ENCODE measurements at places on chromosomes 16 and 17.

DNA sequence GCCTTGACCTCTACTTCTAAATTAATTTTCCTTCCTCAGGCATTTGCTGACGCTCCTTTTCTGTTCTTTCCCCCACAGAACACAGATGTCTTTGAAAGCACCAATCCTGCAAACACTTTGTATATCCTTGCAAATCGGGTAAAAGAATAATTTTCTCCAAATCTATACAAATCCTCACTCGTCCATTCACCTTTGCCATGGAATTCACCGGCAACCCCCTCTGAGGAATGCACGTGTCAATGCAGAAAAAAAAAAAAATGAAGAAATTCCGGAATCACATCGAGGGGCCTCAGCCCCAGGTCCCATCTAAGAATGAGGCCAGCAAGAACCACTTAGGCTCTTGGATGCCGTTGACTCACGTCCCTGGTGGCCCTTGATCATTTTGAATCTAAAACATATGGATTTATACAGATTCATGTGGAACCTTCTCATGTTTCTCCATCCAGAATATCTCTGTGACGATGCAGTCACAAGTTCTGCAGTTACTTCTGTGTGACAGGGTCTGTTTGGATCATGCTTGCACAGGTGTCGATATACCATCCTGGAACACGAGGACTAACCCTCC is 136.9 kb downstream of the RBFOX3 start:
- no peak for DNase-seq

- DNase-seq = no peak
Observed at GRCh38 chr17:57327176-57327970, 71.0 kb downstream of the MSI2 start.

- DNase-seq = no peak
Observed at GRCh38 chr17:72984926-72985325, 107.6 kb downstream of the SLC39A11 start.

GRCh38 chr17:18025945-18026776 is 12.8 kb downstream of the ATPAF2 start:
- no peak for DNase-seq

- no peak for DNase-seq
Observed at GRCh38 chr16:65308506-65308905, 186.6 kb upstream of the CDH11 start.

GRCh38 chr16:11687601-11688519 is 19.6 kb downstream of the SNN start:
- no peak for DNase-seq

DNA sequence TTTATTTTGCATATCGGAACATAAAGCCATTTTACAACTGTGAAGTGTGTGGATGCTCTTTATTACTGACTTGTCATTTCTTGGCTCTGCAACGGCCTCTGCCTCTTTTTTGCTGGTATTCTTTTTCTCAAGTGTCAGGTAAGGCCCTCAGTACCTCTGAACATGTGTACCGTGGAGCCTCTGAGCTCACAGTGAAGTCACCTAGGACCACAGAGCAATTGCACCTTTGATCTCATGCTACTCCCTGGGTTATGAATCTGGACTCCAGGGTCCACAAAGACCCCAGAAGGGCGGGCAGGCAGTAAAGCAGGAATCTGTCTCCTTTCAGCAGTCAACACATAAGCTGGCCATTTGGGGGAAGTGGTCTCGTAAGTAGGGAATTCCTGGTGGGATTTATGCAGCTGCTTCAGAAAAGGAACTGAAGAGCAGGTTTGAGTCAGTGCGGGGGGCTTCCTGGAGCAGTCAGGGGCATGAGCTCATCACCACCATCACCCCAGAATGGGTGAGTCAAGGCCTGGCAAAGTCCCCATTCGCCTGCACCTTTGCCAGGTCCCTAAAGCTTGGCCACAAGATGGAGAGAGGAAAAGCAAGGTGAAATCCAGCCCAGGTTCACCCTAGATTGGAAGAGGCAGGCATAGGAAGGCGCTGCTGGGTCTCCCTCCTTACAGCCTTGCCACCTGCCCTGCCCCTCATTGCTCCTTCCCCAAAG is 33.0 kb downstream of the TBX4 start:
- no peak for DNase-seq

- DNase-seq = no peak
Observed at GRCh38 chr16:84483882-84484565, 20.4 kb downstream of the MEAK7 start.
